ENCODE measurements at places on chromosomes 2 and 18.

DNA sequence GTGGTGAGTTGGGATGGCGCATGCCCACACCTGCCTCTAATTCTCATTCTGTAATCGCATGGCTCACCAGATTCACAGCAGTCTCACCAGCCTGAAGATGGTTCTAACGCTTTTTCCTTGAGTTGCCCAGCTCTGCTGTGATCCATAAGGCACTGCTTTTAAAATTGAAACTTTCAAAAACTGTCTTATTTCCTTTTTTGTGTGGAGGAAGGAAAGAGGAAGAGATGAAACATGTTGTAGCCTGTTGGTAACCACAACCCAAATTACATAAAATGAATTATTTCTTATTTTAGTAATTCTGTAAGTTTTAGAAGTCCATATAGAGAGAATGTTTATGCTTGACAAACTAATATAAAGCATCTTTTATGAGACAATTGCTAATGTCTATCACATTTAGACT lies 165.4 kb downstream of the RBM43 start:
- no peak for DNase-seq

DNA sequence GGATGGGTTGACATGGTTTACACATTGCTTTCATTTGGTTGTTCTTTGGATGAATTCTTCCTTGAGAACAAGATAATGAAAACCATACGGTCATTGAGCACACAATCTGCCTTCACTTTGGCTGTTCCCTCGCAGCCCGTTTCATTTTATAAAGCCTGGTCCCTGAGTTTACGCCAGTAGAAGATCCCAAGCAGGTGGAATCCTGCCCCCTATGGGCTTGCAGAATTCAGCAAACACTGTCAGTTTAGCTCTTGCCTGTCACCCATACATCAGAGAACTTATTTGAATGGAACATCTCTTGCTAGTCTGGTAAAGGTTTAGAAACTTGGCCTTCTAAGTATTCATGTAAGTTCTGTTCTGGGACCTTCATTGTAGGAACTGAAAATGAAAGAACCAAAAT lies 666.4 kb upstream of the ZEB2 start:
- no peak for DNase-seq

DNA sequence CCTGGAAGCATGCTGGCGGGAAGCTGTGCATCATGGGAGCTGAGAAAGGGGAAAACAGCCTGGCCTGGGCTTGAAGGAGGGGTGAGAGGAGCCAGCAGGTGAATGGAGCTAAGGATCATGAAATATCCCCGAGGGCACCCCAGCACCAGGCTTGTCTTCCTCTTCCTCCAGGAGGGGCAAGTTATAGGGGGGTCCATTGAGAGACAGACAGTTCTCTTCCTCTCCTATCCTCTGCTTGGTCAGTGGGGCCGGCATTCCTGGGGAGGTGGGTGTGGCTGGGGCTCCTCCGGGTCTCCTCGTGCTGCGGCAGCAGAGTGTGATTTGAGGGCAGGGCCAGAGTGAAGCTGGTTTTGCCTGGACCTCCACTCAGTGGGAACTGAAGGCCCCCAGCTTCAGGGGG lies 78.9 kb downstream of the LIPG start:
- DNase-seq, result no peak

- DNase-seq, result no peak
These were observed 49.7 kb downstream of the SH3YL1 start for GRCh38 chr2:213932-214693.

GRCh38 chr18:45227001-45227742 lies 388.1 kb upstream of the SLC14A2 start:
- no peak for DNase-seq

GRCh38 chr2:8327371-8328100 lies 354.3 kb upstream of the ID2 start:
- DNase-seq, result no peak

DNA sequence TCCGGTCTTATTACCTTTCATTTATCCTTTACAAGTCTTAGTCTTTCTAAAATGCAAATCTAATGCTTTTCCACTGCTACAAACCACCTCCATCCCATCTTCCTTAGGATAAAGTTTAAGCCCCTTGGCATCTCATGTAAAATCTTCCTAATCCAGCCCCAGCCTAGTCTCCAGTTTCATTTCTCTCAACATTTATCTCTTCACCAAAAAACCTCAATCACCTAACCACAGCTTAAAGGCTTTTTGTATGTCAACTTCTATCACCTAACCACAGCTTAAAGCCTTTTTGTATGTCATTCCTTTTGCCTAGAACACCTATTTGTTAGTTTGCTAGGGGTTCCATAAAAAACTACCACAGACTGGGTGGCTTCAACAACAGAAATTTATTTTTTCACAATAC lies 4.2 kb downstream of the TRAK2 start:
- no peak for DNase-seq

- DNase-seq, result no peak
These were observed 76.6 kb downstream of the BMPR2 start for GRCh38 chr2:202452744-202453143.

- no peak for DNase-seq
These were observed 145.3 kb upstream of the SMAD7 start for GRCh38 chr18:49096021-49096420.

DNA sequence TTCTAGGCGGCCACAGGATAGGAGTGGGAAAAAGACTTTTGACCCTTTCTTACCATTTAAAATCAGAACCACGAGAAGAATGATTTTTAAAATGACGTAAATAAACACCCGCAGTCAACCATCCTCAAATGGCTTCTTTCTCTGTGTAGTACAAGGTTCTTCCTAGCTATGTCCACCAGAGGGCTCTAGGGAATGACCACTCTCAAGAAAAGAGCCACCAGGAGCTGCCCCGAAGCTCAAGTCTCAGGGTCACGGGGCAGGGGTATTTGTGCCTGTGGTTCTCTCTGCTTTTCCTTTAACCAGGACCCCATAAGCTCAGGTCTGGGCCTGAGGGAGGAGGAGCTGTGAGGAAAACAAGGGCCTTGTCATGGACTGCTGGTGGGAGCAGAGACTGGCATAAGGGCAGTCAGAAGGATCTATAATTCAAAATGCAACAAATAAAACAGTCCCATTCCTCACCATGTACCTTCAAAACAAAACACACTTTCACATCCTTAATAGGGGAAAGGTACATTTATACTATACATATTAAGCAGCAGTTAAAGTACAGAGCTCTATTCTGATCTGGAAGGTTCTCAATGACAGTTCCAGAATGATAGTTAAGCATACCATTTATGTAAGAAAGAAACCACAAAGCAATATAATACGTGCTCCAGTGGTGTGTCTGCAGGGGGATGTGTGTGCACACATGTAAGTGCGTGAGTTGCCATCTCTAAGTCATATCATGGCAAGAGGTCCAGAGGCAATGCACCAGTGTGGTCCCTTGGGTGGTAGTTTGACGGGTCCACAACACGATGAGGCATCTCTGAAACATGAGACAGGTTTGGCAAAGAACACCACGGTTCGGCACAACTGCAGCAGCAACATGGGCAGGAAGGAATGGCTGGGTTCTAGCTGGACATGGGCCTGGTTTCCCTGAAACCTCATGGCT lies 18.6 kb downstream of the LYPD1 start:
- no peak for DNase-seq

DNA sequence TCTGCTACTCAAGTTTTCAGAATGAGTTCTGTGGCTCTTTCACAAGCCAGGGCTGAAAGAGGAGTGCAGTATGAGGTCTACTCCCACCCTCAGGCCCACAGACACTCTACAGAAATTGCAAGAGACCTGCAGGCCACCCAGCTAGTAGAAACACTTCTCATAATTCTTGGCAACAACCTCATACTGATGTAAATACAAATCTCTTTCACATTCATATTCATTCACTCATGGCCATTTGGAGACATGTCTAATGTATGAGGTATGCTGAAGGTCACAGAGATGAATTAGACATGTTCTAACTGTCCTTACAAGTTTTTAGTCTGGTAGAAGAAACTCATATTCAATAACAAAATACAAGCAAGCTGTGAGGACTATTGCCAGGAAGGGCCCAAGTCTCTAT lies 83.8 kb upstream of the KLHL29 start:
- DNase-seq, result no peak

GRCh38 chr18:56202678-56203077 lies 435.7 kb downstream of the TXNL1 start:
- no peak for DNase-seq

DNA sequence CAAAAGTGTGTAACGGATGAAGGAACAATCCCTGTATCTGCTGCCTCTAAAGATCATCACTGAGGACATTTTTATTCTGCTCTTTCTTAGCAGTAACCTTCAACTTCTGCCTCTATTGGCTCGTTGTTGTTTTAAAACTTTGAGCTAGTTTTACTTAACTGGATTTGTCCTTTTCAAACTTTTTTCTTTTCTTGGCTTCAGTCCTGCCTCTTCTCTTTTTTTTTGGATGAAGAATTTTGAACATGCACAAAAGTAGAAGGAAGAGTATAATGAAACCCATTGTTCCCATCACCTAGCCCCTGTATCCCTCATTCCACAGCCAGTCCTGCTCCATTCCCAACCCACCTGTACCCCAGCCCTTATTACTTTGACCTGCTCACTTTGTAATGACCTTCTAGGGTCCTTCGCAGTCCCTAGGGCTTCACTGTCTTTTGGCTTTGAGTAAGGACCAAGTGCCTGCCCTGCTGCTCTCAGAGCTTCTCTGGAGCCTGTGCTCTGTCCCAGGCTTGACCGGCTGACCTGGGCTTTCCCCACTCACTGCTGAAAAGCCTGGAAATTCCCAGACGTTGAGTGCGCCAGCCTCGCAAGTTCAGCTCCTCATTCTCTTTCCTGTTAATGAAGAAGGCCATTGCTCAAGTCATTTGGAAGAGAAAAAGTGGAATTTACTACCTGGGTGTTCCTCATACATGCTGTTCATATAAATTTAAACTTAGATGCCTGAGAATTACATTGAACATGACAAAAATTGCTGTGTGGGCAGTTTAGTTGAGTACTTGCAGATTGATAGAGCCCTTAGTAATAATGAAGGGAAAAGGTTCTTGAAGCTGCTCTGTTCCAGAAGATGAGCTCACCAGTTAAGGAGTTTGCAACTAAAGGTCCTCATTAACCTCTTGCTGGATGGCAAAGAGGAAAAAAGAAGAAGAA lies 149.3 kb upstream of the ALPP start:
- DNase-seq, result no peak

- DNase-seq, result no peak
These were observed 2.9 kb upstream of the C2orf80 start for GRCh38 chr2:208192611-208193236.

DNA sequence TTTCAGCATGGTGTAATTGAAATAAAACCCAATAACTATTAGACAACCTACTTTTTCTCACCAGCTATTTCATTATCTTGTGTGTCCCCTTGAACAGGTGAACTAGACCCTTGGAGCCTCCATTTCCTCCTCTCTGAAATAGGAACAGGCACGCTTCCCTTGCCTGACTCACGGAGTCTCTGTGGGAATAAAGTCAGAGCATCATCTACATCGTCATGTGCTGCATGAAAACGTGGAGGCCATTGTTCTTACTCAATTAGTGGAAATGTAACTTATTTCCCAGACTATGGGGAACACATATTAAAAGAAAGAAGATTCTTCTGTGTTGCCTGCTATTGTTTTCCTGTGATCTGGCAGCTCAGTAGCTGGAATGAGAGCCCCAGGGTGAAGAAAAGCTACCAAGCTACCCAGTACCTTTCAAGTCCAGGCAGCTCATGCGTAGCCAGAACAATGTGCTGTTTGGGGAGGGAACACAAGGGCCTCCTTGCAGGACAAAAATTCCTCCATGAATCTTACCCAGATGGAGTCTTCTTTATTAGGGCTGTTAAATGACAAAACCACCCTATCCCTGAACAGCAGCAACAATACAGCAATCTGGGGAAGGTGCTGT lies 59.8 kb downstream of the SOX11 start:
- no peak for DNase-seq

GRCh38 chr2:88656690-88657089 lies 29.4 kb upstream of the EIF2AK3 start:
- DNase-seq, result no peak

- peak; percentile 91 for DNase-seq
These were observed 11.4 kb downstream of the MYO5B start for GRCh38 chr18:50183556-50183955.

- DNase-seq, result no peak
These were observed 39.8 kb downstream of the HRH4 start for GRCh38 chr18:24500217-24500616.

- DNase-seq, result no peak
These were observed 88.4 kb downstream of the BCL2L11 start for GRCh38 chr2:111209045-111209514.

GRCh38 chr2:100952512-100952911 lies 49.6 kb upstream of the RPL31 start:
- DNase-seq, result no peak

GRCh38 chr2:239143858-239144712 lies 256.7 kb downstream of the HDAC4 start:
- DNase-seq, result peak; percentile 29
